ENCODE measurements at places on chromosomes 11 and 22.

DNA sequence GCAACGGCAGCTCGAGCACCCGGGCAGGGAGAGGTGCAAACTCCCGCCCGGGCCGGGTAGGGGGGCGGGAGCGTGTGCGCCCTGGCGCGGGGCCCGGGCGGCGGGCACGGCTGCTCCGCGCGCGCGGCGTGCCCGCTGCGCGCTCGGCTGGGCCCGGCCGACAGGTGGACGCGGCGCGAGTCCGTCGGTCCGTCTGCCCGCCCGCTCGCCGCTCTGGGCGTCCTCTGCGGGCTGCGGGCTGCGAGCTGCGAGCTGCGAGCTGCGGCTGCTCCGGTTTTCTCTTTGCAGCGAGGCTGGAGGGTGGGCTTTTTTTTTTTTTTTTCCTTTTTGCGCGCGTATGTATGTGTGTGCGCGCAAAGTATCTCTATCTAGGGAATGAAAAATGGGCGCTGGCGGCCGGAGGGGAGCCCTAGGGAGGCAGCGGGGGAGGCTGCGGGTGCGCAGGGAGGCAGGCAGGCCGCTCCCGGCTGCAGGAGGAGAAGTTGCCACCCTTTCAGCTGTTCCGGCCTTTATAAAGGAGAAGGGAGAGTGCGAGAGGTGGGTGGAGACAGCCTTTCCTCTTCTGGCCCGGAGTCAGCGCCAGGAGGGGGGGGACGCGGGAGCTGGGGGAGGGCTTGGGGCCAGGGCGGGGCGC lies at the start of gene PDGFB:
Gene PDGFB (minus strand): TSS at position 487 of the 634 bp plus-strand sequence. CDS start 1,019 bp downstream, outside the sequence.
- peak; percentile 63 for DNase-seq

- DNase-seq = no peak
These were observed 194.5 kb downstream of the SNX19 start for GRCh38 chr11:130721736-130722135.

DNA sequence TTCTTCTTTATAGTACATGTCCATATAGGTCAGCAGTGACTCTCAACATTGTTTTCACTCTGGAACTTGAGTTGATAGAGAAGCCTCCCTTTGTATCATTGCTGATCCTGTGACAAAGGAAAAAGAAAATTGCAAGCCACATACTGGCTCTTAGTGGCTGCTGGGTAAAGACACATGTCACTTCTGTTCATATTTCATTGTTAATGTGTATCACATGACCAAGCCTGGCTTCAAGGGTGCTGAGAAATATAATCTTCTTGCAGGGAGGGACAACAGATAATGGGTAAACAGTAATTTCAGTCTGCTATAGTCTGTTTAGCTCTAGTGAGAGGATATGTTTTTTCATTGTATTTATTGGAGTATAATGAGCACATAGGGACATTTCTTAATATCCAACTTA lies 173.3 kb downstream of the PGR start:
- DNase-seq = no peak

GRCh38 chr22:49977578-49977977 lies 17.0 kb downstream of the PIM3 start:
- DNase-seq = no peak

- DNase-seq = no peak
These were observed at the start of gene PARVG for GRCh38 chr22:44180706-44181032. TSS of gene PARVG (plus strand) at chr22:44180925. CDS start at chr22:44183330, 2,405 bp downstream.

DNA sequence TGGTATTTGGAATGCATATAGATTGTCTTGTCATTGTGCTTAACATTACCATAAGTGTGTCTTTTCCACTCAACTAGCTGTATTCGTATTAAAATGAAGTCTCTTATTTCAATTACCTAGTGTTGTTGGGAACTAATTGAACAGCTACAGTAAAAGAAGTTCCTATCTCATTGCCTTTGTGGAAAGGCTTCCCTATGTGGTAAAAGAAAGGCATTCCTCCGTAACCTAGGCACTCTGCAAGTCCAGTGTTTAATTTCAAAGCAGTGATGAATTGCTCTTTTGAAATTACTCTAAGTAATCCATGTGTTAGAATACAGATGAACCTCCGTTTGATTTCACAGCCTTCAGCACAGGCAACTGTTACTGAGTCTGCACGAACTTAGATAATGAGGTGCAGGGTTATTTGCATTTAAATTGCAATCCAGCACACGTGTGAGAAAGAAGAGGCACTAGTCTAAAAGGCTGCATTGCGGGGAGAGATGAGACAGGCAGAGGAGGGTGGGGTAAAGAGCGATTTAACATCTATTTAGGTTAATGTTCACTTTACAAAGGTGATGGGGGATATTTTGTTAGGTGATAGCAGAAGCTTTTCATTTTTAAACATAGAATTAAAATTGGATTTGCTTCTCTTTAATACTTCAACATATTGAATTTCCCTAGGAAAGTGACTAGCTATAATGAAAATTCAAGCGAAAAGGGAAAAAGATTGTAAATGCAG lies 25.0 kb upstream of the CRTAM start:
- DNase-seq = no peak

DNA sequence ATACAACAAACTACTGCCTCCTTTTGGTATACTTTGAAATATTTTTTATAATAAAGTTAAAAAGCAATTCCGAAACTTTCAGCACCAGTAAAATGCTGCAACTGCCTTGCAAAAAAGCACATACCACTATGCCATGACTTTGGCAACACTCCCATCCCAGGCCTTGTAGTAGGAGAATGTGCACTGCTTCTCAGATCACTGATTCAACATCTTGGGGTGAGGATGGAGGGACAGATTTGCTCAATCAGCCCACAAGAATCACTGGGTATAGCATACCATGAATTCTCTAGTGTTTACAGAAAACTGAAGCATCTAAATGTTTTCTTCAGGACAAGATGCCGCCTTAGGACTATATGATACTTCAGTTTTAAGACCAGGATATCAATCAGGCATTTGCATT lies 14.9 kb downstream of the EIF4ENIF1 start:
- no peak for DNase-seq

DNA sequence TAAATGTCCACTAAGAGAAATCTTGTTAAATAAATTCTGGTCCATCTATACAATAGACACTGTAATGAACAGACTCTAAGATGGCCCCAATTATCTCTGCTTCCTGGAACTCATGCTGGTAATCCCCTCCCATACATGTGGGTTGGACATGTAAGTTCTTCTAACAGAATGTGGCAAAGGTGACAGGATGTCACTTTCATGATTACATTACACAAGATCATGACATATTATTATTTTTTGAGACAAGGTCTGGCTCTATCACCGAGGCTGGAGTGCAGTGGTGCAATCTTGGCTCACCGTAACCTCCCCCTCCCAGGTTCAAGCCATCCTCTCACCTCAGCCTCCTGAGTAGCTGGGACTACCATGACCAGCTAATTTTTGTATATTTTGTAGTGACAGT lies 14.6 kb upstream of the NDUFC2 start:
- no peak for DNase-seq

DNA sequence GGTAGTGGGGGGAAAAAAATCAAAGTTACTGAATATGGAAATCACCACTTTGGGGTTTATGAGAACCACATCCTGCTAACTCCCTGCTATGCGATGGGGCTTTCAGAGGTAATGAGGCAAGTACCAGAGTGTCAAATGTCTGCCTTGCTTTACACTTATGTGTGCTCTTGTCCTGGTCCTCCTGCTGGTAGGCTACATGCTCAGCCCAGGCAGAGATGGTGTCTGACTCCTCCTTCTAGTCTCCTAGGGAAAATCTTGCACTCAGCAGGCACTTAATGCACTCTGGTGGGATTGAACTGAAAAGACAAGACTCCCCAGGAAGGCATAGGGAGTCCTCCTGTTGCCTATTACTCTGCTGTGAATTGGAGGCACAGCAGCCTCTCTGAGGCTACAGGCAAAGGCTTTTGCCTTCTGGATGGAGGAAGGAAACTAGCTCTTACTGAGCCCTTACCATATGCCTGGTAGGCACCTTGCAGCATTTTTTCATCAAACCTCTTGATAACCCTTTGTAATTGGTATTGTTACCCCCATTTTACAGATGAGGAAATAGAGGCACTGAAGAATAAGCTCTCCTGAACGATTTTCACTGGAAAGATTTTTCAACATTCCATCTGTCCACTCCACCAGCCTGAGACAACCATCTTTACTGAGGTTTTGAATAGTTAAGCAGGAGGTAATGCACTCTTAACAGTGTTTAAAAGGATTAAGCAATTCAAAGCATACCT lies 132.1 kb upstream of the PAX6 start:
- DNase-seq = no peak

DNA sequence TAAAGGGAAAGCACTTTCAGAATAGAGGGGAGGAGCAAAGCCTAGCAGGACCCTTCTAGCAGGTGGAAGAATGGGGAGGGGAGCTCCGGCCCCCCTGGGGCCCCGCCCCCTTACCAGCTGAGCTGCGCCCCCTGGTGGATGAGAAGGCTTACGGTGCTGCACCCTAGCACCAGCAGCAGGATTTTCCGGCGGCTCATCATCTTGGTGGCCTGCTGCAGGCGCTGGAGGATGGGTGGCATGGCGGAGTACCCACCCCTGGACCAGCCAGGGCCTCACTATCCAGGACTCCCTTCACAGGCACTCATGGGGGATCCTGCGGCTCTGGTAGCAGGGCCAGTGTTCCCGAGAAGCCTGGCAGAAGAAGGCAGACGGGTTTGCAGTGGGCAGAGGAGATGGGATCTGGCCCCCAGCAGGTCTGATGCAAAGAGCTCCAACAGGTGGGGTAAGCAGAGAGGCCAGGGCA lies 3.8 kb downstream of the GAL3ST3 start:
- DNase-seq = peak; percentile 68

Measured in left ventricle myocardium inferior (tissue), 1 donor.